WERI-Rb-1 (cell line): ENCODE measurements at places on chromosomes 3 and 15.

GRCh38 chr3:97579365-97579764 is 185.2 kb upstream of the ARL6 start:
- DNase-seq, result no peak

GRCh38 chr3:61132062-61132461 is 119.2 kb downstream of the FHIT start:
- no peak for DNase-seq

DNA sequence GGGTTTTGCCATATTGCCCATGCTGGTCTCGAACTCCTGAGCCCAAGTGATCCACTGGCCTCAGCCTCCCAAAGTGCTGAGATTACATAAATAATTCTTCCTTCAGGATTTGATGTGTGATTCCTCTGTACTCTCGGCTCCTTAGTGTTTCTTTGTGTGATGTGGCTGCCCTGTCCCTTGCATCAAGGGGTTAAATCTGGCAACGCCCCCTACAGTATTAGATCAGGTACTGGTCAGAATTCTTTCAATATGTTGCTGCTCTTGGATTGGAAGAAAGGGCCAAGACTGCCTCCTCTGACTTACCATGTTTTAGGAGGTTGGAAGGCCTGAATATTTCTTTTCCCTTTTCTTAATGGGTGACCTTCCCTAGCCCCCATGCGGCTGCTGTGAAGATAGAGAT is 390.6 kb upstream of the WNT5A start:
- no peak for DNase-seq

DNA sequence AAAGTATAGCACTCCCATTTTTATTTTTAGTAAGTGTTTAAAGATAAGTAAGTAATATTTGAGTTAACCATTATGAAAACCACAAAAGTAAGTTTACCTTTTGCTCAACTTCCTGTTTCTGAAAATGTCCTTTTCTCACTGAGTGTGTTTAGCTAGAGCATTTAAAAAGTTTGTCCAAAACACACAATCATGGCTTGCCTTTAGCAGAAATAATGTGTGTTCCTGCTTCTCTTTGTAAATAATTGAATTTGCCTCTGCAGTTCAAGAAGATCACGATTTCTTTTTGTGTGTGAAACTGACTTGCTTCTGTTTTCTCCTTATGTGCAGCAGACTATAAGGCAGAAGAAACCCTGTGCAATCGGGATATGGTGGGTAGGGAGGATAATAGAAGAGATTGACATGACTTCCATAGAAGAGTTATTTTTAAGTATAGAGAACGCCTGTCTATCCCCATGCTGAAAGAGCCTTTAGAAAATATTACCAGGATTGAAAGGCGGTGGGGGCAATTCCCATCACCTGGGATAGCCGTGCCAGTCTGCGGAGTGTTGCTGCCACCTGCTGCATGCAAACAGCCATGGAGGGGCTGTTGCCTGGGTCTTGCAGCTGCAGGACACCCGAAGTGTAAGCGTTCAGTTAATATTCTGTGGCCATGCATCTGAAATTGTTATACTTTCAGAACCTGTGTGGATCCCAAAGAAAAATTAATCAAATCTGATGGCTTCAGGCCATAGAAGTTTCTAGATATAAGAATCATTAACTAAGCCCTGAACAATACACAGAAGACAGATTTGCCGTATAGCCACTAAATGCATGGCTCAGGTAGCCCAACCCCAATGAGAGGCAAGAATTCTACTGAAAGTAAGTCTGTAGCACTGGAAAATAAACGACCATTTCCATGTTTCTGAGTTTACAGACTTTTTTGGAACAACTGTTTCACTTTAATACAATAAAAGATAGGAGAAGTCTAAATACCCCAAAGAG is 2.4 kb upstream of the CD96 start:
- DNase-seq, result peak; percentile 84

GRCh38 chr3:40523781-40524180 is 979 bp upstream of the ZNF621 start:
- no peak for DNase-seq
